ENCODE measurements at places on chromosomes 4 and X.

DNA sequence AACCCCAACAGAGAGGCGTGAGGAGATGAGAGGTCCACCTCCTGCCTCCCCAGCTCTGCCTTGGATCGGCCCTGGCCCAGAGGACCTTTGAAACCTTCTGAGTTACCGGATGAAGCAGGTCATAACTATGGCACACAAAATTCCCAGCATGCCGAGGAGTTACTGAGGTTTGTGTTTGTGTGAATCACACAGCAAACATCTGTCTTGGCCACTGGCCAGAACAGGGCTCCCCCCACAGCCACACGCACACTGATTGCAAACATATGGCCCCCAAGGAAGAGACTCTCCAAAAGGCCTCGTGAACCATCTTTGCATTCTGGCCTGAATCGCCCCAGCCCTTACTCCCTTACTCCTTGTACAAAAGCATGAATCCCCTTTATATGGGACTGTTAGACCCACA lies 18.9 kb downstream of the RPS4X start:
- no peak for DNase-seq

GRCh38 chr4:156710365-156711192 lies 261.0 kb downstream of the PDGFC start:
- no peak for DNase-seq

DNA sequence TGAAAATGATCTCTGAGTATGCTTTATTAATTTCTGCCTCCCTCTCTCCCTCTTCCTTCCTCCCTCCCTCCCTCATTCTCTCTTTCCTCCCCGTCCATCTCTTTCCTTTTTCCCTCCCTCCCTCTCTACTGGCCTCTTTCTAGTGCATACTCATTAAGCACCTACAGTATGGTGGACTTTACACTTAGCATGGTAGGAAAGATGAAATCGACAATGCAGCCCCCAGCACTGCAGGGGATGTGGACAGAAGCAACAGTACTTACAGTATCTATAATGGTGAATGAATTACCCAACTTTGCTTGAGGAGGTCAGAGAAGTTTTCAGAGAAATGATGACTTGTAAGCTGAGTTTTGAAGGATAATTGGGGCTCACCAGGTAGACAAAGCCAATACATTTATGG lies 143.8 kb upstream of the RPS6KA3 start:
- no peak for DNase-seq

DNA sequence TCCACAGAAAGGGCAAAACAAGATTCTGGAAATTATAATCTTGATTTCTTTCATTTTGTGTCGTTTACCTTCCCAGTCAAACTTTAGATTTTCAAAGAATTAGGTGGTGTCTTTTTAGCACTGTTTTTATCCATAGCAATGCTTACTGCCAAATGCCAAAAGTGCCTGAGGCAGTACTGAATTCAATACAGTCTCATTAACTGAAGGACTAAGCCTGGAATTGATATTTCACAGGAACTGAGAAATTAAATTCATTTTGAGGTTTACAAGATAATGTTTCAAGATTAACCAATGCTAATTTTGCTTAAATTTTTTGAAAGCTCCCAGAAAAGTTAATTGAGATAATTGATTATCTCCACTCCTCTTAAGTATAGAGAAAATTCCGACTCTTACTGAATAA lies 68.8 kb upstream of the ARHGAP24 start:
- DNase-seq: no peak

GRCh38 chrX:107396783-107397182 lies 52.7 kb upstream of the FRMPD3 start:
- DNase-seq: no peak

DNA sequence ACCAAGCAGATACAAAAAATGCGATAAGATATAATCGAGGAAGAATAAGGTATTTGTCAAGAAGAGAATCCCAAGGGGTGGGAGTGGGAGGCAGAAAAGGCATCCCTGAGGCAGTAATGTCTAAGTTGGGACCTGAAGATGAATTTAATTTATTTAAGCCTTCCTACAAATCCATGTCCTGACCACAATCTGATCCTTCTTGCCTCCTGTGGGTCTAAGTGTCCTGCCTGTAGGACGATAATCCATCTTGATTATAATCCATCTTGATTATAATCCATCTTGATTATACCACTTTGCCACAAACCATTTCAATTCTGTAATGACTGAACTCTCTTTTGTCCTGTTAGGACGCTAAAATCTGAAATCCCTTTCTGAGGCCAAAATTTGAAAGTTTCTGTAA lies 130.2 kb downstream of the COL25A1 start:
- no peak for DNase-seq

GRCh38 chr4:7799736-7800135 lies 139.9 kb downstream of the AFAP1 start:
- no peak for DNase-seq

- no peak for DNase-seq
Measured at GRCh38 chr4:24508541-24508940, 75.8 kb downstream of the DHX15 start.

- no peak for DNase-seq
Measured at GRCh38 chr4:78673337-78673736, 102.8 kb upstream of the BMP2K start.

DNA sequence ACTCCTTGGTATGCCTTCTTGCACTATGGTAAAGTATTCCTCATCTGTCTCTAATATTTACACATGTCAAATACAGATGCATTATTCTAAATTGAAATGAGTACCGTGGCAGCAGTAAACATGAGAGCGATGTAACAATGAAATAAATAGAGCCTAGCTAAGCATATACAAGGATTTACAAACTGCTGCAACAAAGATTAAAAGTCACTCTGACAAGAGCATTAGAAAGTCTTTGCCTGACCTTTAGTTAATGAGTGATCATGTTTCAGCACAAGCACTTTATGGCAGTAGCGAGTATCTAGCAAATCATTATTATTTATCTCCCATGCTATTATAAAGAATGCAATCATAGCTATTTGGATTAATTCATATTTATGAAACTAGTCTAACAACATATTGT lies 547.0 kb upstream of the NDST4 start:
- DNase-seq: no peak

DNA sequence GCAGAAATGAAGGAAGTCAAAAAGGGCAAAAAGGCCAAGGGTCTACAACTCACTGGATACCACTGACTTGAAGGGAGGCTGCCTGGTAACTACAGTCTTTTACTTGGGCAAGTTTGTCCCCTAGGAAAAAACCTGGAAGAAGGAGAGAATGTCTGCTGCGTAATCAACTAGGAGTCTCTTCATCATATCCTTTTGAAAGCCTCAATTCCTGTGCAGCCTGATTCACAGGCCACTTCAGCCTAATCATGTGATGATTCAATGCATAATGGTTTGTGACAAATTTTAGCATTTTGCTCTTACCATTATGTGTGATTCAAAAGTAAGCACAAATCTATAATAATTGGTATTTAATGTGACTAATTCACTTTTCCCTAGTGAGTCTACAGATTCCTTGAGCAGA lies 273.6 kb downstream of the FRMPD4 start:
- DNase-seq: no peak

- no peak for DNase-seq
Measured at GRCh38 chr4:3440979-3441500, 728 bp upstream of the HGFAC start.

- no peak for DNase-seq
Measured at GRCh38 chr4:39346856-39347519, 19.2 kb downstream of the RFC1 start.

- no peak for DNase-seq
Measured at GRCh38 chrX:137363559-137363958, 202.4 kb upstream of the ZIC3 start.

GRCh38 chr4:1038948-1039492 lies 27.6 kb downstream of the FGFRL1 start:
- DNase-seq: no peak

DNA sequence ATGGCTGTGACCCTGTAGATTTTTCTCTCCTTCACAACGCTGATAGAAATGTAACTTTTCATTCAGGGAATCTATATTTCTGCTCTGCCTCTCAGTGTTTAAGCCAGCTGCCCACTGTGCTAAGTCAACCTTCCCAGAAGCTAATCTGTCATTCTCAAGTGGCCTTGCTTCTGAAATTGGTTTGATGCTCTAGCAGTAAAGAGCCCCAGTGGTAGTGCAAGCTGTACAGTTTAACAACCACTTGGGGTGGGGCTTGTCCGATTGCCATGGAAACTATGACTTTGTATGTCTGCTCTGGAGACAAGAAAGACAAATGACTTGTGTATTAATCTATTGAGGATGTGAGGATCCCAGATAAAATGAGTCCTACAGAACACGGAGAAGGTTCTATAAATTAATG lies 620.9 kb upstream of the GALNT7 start:
- peak; percentile 4 for DNase-seq

DNA sequence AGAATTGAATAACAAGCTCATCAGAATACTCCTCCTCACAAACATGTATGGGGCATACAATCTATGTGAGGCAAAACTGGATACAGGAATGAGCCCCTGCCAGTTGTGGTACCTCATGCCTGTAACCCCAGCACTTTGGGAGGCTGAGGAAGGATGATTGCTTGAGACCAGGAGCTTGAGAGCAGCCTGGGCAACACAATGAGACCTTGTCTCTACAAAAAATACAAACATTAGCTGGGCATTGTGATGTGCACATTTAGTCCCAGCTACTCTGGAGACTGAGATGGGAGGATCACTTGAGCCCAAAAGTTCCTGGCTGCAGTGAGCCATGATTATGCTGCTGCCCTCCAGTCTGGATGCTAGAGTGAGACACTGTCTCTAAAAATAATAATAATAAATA lies 611.0 kb downstream of the NLGN4X start:
- no peak for DNase-seq

DNA sequence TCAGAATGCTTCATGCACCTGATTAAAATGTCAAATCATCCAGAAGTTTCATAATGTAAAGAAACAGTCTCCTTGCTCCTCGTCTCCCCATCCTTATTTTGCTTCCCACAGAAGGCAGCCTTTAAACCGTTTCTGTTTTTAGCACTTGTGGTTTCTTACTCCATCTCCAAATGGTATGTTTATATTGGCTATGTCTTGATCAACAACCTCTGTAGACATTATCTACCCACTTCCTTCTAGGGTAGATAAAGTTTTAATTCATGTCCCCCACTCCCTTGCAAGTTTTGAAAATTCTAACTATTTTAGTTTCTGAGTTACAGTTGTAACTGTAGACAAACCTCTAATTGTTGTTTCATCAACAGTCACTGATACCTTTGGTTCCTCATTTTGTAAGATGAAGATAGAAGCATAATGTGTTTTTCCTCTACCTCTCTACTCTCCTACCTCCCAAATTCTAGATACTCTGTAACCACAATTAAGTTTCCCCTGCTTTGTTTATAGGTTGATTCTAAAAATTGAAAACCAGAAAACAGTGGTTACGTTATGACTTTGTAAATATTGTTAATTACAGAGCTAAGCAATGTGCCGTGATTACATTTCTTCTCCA lies 291.7 kb upstream of the GATB start:
- DNase-seq: no peak

GRCh38 chrX:16491461-16491860 lies 158.5 kb upstream of the S100G start:
- DNase-seq: no peak

DNA sequence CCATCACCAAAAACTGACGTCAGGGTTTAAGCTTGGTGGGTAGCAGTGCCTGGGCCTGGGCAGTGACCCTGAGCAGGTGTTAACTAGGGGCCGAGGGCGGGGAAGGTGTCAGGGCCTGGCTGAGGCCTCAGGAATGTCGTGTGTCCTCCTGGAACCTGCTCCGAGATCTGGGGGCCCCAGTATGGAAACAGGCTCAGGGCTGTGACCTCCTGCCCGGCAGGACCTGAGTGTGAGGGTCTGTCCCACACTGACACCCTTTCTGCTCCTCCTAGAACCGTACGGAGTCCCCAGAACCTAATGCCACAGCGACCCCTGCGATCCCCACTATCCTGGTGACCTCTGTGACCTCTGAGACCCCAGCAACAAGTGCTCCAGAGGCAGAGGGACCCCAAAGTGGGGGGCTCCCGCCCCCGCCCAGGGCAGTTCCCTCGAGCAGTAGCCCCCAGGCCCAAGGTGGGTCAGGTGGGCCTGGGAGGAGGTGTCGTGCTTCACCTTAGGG lies 741 bp downstream of the HGFAC start:
- DNase-seq: no peak

DNA sequence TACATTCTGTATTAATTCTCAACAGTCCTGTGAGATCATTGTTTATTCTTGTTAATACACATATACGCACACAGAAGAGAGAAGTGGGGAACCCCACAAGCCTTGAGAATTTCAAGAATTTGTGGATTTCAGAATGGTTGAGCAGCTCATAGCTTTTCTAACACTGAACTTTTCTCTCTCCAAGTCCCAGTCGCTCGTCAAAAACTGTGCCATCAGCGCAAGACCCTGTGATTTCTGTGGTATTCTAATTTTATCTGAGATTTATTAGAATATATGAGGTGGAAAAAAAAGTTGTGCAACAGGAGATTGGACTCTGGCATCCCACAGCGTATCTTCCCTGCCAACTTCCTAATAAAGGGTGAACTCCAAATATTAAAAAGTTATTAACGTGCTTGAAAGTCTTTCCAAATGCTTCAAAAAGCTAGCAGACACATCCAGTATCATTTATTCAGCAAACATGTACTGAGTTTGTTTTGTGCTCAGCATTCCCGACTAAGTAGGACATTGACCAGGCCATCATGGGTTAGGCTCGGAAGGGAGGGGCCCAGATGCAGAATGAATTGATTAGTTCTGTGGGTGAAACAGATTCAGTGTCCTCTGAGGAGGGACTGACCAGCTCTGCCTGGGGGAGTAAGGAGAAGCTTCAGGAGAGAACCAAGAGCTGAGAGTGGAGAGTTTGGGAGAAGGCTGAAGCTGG lies 165.6 kb downstream of the CBR4 start:
- no peak for DNase-seq

- no peak for DNase-seq
Measured at GRCh38 chr4:154959756-154960155, 178.7 kb downstream of the RBM46 start.

DNA sequence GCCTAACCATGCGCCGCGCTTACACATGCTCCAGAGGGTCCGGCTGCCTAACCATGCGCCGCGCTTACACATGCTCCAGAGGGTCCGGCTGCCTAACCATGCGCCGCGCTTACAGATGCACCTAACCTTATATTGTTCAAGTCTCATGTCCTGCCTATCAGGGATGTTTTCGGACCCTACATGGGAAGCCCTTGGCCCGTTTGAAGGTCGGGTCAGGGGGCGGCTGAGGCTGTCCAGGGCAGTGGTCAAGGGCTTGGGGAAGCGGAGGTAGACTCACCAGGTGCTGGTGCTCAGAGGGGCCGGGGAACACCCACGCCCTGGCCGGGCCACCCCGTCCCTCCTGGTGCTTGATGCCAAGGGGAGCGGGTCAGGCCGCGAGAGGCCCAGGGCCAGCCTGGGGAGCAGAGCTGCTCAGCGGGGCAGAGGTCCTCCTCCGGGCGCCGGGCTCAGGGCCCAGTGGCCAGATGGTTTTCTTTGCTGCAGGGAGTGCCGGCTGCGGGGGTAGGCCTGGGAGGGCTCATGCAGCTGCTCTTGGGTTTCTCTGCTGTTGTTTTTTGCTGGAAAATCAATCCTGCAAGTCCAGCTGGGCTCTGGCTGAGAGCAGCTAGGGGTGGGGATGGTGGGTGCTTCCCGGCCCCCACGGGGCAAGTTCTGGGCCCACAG lies 35.4 kb upstream of the SPON2 start:
- DNase-seq: no peak
